ENCODE measurements at places on chromosomes 12 and 14. TPM values are rescaled to one million over a fixed set of nuclear protein-coding genes. Genes with fewer than 3 reads are reported as not detected.

Gene OAS2
- polyA plus RNA-seq: 6.6 TPM

Gene CCDC85C
- 22.9 TPM for polyA plus RNA-seq

Gene MSRB3
- 20.6 TPM for polyA plus RNA-seq

Gene EEF1AKMT3
- polyA plus RNA-seq: 11.6 TPM

Gene NFKBIA
- polyA plus RNA-seq: 60.3 TPM

Gene BCL2L14
- 0.67 TPM for polyA plus RNA-seq

Gene FOXA1
- polyA plus RNA-seq: 3.3 TPM

Gene ACAD10
- polyA plus RNA-seq: 52.9 TPM

Gene CCDC177
- 0.05 TPM for polyA plus RNA-seq

Gene RAD51AP1
- polyA plus RNA-seq: 29.0 TPM

Gene ATXN2
- 75.6 TPM for polyA plus RNA-seq

Gene SRP54
- 77.4 TPM for polyA plus RNA-seq

Gene C12orf56
- 2.2 TPM for polyA plus RNA-seq

Gene PTHLH
- 1.1 TPM for polyA plus RNA-seq

Gene SUPT16H
- polyA plus RNA-seq: 136 TPM

Gene OR4N2
- polyA plus RNA-seq: not detected

Gene WDHD1
- 18.6 TPM for polyA plus RNA-seq

Gene GSC
- polyA plus RNA-seq: not detected

Gene TSPAN19
- polyA plus RNA-seq: 0.54 TPM

Gene INHBE
- 0.65 TPM for polyA plus RNA-seq

Gene PDZRN4
- 7.2 TPM for polyA plus RNA-seq

Gene RAN
- polyA plus RNA-seq: 533 TPM

Gene LRP10
- polyA plus RNA-seq: 83.1 TPM

Gene ST8SIA1
- polyA plus RNA-seq: 5.9 TPM
